SK-N-DZ (cell line): ENCODE measurements at places on chromosomes 16 and 17.

DNA sequence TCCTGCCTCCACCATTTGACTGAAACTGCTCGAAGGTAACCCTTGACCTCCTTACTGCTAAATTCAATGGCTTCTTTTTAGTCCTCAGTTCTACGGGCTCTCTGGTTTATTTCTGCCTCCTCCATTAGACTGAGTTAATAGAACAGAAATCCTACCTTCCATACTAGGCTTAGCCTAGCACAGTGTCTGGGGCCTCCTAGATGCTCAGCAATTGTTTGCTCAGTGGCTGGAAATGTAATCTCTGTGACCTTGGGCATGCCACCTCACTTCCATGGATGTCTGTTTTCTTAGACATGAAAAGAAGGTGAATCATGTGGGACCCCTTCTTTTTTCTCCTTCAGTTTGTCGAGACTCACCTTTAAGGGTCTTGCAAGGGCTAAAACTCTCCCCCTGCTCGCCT is 19.7 kb downstream of the NXPH3 start:
- DNase-seq, result no peak

GRCh38 chr16:57999366-57999970 is 1.0 kb downstream of the ZNF319 start:
- no peak for DNase-seq

DNA sequence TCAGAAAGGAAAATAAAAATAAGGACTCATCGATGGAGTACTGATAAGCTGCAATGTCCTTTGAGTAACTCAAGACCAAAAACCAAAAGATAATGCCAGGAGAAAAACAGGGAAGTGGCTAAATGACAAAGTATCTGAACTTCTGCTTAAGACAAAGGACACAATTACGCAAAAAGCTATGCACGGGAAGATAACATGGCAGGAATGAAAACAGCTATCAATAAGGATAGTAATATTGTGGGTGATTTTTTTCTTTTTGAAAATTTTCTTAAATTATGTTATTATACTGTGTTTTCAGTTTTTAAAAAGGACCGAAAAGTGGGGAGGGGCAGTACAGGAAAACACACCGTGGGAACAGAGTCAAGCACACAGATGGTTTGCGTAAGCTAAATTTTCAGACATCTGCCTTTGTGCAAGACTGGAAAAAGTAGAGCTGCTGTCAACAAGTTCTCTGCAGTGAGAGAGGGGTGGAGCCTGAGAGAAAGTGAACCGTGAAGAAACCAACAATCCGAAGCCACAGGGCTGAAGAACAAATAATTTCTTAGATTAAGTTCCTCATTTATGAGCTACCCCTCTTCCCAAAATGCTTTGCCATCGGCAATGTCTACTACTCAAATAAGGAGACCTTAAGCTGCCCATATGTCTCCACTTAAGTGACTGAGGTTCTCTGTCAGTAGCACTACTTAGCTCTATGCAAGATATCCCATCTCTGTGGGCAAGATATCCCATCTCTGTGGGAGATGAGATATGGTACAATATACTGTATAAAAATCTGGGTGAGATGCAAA is 99.9 kb upstream of the CORO6 start:
- peak; percentile 42 for DNase-seq

GRCh38 chr17:58913971-58914769 is 158.5 kb downstream of the PPM1E start:
- no peak for DNase-seq

DNA sequence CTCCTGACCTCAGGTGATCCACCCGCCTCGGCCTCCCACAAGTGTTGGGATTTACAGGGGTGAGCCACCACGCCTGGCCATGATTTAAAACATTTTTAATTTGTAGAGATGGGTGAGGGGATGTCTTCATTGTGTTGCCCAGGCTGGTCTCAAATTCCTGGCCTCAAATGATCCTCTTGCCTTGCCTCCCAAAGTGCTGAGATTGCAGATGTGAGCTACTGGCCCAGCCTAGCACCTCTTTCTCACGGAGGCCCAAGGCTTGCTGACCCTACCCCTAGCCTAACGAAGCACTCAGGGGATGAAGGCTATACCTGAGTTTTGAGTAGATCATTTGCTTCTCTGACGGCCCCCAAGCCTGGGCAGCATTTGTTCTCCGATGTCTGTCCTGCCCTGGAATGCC is 26.6 kb downstream of the UNK start:
- no peak for DNase-seq

DNA sequence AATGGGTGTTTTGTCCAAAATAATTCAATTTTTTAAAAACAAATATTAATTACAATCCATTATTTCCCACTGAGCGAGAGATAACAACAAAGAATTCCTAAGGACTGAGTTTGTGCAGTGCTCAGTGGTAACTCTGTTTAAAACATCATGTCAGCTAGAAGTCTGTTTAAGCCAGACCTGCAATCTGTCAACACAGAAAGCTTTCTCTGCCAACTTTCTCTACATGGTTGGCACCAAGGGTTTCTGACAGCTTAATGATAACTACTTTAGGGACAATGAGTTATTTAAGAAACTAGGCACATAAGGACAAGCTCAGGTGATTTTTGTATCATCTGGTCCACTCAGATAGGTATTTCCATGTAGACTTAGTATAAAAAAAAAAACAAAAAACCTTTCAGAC is 81.8 kb downstream of the WDR59 start:
- DNase-seq, result no peak

GRCh38 chr17:18225642-18226283 is 328 bp downstream of the LLGL1 start:
- no peak for DNase-seq

DNA sequence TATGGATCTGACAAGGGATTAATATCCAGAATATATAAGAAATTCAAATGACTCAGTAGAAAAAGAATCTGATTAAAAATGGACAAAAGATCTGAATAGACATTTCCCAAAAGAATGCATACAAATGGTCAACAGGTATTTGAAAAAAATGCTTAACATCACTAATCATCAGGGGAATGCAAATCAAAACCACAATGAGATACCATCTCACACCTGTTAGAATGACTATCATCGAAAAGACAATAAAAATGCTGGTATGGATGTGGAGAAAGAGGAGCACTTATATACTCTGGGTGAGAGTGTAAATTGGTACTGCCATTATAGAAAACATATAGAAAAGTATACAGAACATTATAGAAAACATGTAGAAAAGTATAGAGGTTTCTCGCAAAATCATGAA is 16.4 kb upstream of the HS3ST2 start:
- no peak for DNase-seq

- no peak for DNase-seq
Observed at GRCh38 chr16:30184096-30184890, 891 bp downstream of the CORO1A start.

DNA sequence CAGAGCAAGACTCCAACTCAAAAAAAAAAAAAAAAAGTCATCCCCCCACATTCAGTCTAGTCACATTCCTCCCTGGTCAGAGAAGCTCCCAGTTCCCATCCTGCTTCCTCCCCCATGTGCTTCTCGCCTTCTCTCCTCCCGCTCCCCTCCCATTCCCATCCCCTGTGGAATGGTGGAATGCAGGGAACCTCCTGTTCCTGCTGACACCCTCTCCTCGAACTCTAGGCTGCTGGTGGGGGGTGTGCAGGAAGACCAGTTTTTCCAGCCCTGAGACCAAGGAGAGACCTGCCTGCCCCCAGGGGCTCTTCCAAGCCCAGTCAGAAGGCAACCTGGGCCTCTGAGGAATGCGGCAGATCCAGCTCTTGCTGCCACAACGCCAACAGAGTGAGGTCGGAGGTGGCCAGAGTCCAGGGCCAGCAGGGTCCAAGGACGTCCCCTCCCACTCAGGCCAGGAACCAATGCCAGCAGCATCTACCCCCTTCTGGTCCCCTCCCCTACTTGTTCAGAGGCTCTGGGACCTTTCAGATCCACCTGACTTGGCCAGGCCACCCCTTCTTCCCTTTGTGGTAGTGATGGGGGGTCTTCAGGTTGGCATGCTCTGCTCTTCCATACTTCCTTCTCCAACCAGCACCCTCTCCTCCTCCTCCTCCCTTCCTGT is 39.3 kb upstream of the TAC4 start:
- no peak for DNase-seq

- DNase-seq, result no peak
Observed at GRCh38 chr17:72318131-72318530, 197.3 kb downstream of the SOX9 start.

GRCh38 chr16:23500212-23500861 is 10.0 kb downstream of the GGA2 start:
- no peak for DNase-seq

DNA sequence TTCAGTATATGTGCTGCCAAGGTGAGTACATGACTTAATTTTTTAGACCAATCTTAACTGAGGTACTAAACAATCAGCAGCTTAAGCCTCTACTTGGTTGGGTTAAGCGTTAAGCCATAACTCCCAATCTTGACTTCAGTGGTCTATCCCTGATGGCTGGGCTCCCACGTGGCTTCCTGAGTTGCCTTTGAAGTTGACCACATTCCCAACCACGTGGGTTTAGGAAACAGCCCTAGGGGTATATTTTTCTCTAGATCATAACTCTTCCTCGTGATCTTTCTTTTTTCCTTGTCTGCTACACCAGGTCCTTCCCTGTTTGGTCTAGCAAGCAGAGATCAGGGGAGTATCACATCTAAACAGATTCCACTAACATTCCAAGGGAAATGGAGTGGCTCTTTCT is 20.1 kb upstream of the PIRT start:
- DNase-seq, result no peak

DNA sequence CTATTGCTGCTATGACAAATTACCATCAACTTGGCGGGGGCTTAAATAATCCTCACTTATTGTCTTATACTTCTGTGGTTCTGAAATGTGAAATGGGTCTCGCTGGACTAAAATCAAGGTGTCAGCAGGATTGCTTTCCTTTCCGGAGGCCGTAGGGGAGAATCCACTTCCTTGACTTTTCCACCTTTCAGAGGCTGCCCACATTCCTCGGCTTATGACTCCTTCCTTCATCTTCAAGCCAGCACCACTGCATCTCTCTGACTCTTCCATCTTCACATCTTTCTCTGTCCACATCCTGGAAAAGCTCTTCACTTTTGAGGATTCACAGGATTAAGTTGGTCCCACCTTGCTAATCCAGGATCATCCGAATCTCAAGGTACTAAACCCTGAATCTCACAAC is 217.8 kb downstream of the GRIN2A start:
- no peak for DNase-seq

GRCh38 chr17:3755335-3756030 is 31.8 kb downstream of the HASPIN start:
- no peak for DNase-seq

DNA sequence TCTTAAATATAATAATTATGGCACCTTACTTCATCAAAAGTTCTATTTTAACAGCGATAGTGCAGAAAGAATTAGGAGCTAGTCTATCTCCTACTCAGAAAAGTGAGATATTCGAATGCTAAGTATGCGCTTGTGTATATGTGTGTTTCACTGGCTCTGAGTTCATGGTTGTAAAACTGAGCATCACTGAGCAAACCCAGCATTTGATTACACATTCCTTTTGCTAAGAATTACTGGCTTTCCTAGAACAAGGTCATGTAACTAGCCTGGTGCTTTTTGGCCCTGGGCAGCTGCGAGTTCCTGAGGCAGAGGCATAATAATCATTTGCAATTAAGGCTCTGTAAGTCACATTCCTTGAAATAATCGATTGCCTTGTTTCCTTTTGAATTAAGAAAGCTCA is 157.2 kb downstream of the SNX29 start:
- no peak for DNase-seq

GRCh38 chr17:48352630-48353029 is 77.4 kb downstream of the SKAP1 start:
- no peak for DNase-seq

DNA sequence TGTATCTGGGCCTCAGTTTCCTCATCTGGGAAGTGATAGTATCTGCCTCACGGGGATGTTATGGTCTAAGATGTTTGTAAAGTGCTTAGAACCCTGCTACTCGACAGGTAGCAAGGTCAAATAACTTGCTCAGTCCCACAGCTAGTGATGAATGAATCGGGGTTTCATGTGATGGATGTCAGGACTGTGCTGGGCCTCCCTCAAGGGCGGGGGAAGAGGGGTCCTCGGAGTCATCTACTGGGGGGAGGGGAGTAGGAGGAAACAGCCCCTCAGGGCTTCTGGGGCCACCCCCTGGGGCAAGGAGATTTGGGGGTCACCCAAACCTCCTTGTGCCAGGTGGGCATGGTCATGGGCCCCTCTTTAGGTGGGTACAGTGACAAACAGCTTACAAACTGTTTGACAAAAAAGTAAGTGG is 732 bp downstream of the PNPO start:
- DNase-seq, result no peak

DNA sequence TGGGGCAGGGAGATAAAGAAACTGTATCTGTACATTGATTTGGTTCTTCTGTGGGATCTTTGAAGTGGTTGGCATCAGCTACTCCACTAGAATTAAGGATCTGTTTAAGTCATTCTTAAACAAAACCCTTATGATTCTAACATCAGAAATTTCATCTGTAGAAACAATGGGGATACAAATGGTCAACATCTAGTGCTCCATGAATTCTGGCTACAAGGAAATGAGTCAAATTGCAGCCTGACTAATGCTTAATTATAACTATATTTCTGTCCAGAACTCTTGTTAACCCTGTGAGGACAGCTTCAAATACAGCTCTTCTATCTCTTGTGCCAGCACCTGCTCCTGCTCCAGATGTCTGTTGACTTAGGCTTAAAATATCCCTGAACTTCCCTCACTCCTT is 13.9 kb upstream of the GINS3 start:
- DNase-seq, result no peak

DNA sequence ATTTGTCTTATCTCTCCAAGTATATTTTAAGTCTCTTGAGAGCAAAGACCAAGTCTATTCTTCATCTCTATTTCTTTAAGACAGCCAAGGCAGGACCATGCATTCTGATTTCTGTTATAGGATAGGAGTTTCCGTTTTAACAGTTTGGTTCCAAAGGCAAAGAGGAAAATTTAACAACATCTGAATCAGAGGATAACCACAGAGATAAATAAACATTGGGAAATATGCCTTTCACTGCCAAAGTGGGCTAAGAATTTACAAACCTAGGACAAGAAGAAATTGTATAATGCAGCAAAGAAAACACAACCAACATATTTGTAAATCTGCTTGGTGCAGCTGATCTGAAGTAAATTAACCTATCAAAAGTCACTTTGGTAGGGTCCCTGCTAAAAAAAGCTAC is 37.7 kb downstream of the USP32 start:
- no peak for DNase-seq

GRCh38 chr16:71915350-71915749 is 20.0 kb downstream of the IST1 start:
- no peak for DNase-seq

GRCh38 chr16:80536238-80536637 is 4.6 kb upstream of the DYNLRB2 start:
- no peak for DNase-seq

DNA sequence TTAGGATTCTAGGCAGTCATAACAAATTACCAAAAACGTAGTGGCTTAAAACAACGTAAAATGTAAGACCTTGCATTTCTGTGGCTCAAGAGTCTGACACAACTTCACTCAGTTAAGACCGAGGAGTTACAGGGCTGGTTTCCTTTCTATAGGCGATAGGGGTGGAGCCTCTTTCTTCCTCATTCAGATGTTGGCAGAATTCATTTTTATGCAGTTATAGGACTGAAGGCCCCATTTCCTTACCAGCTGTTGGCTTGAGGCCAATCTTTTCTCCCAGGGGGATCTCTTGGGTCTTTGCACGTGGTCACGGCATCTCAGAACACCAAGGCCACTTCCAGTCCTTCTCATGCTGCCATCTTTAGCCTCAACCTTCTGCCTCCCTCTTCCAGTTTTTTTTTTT is 145.2 kb downstream of the KCNJ2 start:
- DNase-seq, result no peak
